ENCODE measurements at places on chromosomes 11 and 22.

GRCh38 chr11:68818181-68818580 lies 23.5 kb downstream of the CPT1A start:
- no peak for DNase-seq

GRCh38 chr11:100631316-100631715 lies 55.8 kb upstream of the ARHGAP42 start:
- DNase-seq = no peak

DNA sequence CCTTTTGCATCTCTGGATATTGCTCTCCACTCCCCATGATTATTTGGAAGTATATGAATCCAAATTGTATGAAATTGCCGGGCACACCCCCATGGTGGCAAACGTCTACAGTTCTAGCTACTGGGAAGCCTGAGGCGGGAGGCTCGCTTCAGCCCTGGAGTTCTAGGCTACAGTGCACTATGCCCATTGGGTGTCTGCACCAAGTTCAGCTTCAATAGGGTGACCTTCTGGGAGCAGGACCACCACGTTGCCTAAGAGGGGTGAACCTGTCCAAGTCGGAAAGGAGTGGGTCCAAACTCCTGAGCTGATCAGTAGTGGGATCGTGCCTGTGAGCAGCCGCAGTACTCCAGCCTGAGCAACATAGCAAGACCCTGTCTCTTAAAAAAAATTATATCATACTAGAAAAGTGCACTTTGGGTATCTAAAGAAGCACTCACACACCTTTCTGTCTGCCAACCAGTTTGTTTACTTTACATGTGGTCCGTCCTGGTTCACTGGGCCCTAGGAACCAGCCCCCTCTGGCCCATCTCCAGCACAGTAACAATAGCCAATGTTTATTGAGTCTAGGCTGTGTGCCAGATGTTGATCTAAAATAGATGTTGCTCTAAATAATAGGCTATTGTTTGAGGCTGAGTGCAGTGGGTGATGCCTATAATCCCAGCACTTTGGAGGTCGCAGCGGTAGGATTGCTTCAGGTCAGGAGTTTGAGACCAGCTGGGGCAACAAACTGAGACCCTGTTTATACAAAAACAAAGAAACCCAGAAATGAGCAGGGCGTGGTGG lies 16.4 kb upstream of the KAT5 start:
- DNase-seq = no peak

DNA sequence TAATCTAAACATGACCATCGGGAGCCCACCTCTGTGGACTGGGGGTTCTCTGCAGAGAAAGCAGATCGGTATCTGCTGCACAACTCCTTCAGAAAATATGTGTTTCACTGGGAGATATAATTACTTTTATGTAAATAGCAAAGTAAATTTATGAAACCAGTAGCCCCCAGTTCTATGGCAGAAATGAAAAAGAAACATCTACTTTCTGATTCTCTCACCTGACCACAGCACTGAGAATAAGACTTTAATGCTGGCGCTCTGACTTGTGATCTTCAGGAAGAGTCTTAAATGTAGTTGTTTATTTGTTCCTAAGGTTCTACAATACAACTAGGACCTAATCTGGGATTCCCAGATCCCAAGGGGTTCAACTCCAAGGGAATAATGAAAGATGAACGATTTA lies 518.0 kb downstream of the DLG2 start:
- DNase-seq = no peak

- no peak for DNase-seq
These were observed 499 bp downstream of the DLAT start for GRCh38 chr11:112025707-112026106.

Measured in esophagus squamous epithelium (tissue), 5 donors.